ENCODE measurements at places on chromosomes 2 and 18.

- DNase-seq = no peak
Observed at GRCh38 chr2:223232285-223232684, 180.3 kb downstream of the KCNE4 start.

DNA sequence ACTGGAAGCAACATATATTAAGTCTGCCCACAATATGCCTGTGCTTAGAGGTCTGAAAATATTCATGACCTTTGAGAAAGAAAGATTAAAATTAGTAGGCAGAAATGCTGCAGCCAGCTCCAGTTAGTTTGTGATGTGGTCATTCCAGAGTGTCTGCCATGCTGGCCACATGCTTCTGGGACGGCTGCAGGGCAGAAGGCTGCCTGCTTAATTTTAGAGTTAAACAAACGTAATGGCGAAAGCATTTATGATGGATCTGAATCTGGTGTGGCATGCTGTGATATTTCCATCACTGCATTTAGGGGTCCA, 95.4 kb downstream of the FHOD3 start:
- no peak for DNase-seq

DNA sequence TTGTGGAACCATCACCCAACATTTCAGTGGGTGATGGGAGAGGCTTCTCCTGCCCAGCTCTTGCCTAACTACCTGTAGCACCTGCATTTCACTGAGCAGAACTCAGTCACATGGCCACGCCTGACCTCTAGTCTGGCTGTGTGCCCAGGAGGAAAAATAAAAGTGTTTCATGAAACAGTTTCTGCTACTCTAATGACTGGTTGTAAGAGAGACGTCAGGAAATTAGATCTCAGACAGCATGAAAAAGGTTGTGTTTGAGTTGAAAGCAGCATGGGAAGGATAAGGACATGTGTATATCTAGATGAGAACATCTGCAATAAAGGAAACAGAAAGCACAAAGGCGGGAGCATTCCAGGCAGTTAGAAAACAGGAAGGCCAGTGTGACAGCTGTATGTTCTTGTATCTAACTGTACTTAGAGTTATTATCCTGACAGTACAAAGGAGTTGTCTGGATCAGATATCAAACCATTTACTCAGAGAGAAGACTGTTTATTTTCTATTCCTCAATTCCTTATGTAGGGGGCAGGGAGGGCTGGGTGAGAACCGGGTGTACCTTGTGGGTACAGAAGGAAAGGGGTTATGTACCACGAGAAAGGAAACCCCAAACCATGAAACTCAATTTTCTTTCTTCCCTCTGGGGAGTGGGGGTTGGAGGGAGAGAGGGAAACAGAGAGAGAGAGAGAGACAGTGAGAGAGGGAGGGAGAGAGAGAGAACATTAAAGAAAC, 307.4 kb upstream of the VWC2L start:
- no peak for DNase-seq

DNA sequence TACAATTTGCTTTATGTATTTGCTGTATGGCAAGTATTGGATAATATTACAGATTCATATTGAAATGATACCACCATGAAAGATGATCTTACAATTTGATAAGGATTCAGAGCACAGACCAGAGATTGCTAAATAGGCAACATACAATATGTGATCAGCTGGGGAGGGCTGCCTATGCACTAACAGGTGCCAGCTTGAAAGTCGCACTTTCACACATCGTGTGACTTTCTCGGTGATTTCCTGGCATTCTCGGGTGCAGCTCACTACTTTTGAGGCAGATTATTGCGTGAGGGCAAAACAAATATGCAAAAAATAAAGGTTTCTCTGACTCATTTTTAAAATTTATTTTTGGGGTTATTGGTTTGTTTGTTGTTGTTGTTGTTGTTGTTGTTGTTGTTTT, 36.0 kb downstream of the RBMS1 start:
- no peak for DNase-seq

- no peak for DNase-seq
Observed at GRCh38 chr2:233163486-233164103, 87.9 kb upstream of the ATG16L1 start.

DNA sequence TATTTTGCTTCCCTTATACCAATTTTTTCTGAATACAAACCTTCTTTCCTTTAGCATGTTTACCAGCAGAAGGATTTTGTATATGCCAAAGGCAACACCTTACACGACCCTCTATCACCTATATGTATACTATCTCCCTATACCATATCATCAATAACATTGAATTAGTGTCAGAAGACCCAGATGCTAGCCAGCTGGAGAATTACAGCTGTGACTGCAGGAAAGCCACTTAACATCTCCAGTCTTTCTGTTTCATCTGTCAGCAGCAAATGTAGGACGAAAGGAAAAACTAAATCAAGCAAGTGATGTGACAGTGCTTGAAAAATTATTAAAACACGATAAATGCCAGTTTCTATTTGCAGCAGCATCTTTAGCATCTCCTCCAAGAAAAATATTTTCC, 193.7 kb downstream of the STK39 start:
- no peak for DNase-seq

DNA sequence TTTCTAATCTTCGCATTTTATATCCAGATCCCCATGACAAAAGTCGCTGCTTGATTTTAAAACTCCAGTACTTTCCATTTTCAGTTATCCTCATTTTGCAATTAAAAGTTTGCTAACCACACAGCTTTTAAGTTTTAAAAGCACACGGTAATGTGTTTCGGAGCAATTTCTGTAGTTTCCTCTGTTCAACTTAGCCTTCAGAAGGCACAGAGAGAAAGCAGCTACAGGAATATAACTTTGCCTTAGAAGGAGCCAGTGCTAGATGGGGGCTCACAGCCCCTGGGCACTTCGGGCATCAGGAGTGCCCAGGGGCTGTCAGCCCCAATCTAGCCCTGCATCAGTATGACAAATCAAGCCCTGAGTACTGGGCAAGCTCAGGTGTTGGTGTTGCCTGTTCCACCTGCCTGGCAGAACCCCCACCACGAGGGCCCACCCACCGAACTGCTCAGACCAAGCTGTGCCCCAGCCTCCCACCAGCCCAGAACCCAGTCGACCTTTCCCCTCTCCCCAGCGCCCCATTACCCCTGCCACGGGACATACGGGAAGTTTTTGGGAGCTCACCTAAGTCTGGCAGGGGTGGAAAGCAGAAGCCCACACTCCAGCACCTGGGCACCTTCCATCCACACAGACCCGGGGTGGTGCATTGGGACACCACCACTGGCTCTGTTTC, 47.3 kb downstream of the TRABD2A start:
- DNase-seq = no peak

DNA sequence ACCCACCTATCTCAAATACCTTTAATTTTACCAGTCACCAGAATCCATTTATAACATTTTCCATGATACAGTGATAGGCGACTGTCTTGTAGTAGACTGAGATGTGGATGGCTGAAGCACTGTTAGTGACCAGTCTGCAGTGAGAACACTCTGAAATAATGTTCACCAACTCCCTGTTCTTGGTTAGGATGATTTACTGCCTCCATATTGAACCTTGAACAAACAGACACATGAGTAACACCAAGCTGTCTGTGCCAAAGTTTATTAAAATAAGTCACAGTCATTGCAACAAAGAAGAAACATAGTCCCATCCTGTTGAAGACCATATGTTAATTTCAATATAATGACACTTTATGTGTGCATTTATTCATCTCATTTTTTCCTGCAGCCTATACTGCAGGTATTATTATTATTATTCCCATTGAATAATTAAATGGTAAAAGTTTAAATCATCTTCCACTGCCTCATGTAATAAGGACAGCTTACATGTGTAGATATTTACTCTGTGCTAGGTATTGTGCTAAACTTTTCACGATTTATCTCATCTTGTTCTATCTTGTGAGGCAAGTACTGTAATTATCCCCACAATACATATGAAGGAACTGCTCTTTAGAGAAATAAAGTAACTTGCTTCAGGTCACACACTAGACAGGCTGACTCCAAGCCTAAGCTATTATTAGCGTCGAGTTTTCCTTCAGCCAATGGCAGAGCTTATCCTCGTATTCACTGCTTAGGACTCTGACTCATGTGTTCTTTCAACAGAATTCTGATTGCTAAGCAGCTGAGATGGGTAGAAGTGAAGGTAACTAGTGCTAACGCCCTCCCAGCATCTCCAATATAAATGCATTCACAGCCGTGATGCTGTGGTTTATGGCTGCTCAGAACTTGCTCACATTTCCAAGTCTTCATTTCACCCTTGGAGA, 62.5 kb downstream of the ONECUT2 start:
- DNase-seq = no peak

DNA sequence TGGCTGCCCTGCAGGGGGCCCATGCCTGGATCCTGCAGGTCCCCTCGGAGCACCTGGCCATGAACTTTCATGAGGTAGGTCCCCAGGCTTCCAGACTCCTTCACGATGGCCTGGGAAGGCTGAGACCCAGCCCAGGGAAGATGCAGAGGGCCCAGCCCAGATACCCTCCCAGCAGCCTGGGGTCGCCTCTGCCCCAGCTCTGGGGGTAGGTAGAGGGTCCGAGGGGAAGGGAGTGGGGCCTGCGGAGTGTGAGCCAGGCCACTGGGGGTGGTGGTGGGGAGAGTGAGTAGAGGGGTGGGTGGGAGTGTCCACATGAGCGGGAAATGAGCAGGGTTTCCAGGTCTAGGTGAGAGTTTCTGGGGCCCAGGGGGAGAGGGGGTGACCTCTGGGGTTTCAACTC, 1.2 kb upstream of the CHRND start:
- DNase-seq = no peak

- DNase-seq = no peak
Observed at GRCh38 chr2:2735041-2735440, 404.0 kb upstream of the MYT1L start.

DNA sequence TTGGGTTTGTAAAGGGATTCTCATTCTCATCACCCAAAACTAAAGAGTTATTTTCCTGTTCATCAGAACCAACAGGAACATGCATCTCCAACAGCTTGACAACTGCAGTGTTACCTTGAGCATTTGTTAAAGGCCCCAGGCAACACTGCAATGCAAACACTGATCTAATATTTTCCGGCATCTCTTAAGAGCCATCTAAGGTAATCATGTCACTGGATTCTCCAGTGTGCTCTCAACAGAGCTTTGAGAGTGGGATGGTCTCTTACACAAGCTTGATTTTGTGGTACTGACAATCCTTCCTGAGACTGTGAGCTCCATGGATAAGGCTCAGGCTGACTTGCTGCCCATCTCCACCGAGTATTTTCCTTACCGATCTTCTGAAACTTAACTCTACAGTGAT, 90.5 kb upstream of the ITGB6 start:
- no peak for DNase-seq

GRCh38 chr18:805008-805754, 6.9 kb downstream of the YES1 start:
- no peak for DNase-seq

DNA sequence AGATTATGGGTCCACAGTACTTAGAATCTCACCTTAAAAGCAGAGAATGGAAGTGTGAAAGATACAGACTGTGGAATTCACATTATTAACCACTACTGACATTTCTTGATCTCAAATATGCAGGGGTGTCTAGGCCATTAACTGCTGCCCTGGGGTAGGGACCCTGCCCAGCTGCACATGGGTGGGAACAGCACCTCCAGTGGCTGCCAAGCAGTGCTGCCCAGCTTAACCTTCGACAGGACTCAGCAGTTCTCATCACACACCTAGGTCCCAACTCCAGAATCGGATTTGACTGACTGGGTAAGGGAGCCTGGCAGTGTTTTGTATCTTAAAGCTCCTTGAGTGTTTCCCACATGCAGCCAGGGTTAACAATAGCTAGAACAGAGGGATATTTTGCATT, 14.9 kb downstream of the ERFE start:
- no peak for DNase-seq

DNA sequence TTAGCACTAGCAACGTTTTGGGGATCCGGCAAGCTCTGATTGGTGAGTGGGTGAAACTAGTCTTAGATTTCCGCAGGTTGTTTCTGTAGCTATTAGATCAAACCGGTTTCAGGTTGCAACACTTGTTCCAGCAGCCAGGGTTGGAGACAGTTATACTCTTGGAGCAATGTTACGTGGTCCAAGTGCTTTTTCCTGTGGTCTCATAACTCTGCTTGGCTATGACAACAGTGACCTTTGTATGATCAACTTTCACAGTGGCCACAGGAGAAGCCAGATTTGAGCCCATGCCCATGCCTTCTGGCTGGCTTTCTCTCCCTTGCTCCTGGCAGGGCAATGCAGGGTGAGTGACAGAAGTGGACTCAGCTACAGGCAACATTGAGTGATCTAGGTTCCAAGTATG, 84.5 kb upstream of the TAF1B start:
- DNase-seq = no peak

DNA sequence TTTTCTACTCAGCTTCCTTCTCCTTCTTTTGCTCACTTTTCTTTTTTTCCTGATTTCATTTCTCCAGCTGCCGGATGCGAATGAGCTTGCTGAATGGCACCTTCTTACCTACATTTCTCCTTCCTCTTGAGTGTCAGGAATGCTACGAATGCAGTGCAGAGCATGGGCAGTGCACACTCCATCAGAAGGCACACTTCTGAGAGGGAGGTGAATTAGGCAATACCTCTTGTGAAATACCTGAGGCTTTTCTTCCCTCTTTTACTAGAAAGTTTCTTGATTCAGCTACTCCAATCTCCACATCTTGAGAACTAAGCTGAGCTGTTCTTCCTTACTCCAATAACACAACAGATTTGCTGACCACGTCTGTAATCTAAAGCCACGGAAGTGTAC, 51.1 kb downstream of the PLEKHM3 start:
- DNase-seq = no peak

- DNase-seq = no peak
Observed at GRCh38 chr2:146624430-146625160, 1220.2 kb upstream of the ACVR2A start.

DNA sequence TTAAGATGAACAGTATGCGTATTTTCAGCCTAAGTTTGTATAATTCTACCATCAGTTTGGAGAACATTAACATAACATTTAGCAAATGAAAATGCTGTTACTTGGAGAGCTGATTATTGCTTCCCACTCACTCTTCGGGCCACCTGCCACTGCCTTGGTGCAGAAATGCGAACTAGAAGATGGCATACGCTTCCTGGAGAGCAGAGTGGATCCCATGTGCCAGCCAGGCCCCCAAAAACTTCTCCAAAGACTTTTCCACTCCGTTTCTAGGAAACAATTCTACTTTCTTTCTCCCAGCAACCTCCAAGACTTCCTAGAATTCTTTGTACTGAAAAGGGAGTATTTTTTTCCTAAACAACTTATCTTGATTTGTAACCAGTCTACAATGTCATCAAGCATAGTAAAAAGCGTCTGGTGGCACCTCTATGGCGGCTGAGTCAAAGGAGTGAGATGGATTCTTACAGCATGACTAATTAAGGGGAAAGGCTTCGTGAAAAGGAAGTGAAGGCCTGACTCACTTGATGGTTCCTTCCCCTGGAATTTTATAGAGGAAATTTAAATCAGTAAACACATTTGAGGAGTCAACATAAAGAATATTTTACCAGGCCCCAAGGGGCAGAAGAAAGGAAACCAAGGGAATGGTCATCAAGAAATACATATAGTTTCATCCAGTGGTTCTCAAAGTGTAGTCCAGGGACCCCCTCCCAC, 36.6 kb downstream of the FEZ2 start:
- DNase-seq = no peak

Measured in stimulated activated CD4-positive, alpha-beta T cell treated with anti-CD3 and anti-CD28 coated beads, Interleukin-1b, Interleukin-23, amount 100 ng/mL, for 1 hour (primary cell).